ENCODE measurements at places on chromosomes 7 and 10. TPM values are rescaled to one million over a fixed set of nuclear protein-coding genes. Genes with fewer than 3 reads are reported as not detected.

The ABCC2 gene
- 3.0 TPM for total RNA-seq

- DNase-seq, result no peak
Measured at GRCh38 chr7:141167381-141167964, 93.6 kb downstream of the TMEM178B start.

DNA sequence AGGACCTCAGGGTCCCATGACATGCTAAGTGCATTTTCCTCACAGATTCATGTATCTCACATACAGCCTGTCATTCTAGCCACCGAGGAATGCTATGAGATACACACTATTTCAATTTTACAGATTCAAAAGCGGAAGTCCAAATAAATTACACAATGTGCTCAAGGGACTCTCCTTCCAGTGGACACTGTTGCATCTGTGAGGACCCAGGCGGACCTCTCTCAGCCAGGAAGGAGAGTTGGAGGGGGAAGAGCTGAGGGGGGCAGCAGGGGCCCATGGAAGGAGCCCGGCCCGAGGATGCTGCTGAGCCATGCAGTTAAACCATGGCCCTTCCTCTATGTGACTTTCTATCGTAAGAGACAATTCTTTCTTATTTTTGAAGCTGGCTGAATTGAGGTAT lies 93.6 kb downstream of the VOPP1 start:
- no peak for DNase-seq

DNA sequence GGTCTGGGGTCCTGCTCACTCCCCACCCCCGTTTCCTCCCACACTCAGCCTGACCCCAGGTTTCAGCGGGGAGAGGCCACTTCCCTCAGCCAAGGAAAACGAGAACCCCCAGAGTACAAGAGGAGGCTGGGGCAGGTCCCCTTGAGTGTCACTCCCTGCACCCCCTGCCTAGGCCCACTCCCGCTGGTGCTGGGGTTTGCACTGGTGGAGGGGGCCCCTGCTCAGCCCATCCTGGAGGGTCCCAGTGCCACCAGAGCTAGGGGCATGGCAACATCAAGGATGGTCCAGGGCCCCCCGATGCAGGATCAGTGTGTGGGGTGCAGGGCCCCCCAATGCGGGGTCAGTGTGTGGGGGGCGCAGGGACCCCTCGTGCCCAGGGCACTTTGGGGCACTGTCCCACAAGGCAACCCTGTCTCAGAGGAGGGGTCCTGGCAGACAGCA lies 70.5 kb upstream of the KCTD7 start:
- no peak for DNase-seq

The PRKAR2B gene
- total RNA-seq, result 0.42 TPM

The FAM25G gene
- total RNA-seq, result not detected

The SFTPA1 gene
- not detected for total RNA-seq

DNA sequence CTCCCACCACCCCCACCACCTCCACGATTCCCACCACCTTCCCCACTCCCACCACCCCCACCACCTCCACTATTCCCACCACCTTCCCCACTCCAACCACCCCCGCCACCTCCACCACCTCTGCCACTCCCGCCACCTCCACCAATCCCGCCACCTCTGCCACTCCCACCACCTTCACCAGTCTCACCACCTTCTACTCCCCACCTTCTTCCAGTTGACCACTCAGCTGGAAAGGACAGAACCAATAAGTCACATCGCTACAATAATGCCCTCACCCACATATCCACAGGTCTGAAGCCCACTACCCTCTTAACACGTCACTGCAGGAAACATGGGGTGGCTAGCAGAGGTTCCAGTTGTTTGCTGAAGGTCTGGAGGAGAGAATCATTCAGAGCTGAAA lies 93.5 kb upstream of the PAX2 start:
- DNase-seq, result no peak

DNA sequence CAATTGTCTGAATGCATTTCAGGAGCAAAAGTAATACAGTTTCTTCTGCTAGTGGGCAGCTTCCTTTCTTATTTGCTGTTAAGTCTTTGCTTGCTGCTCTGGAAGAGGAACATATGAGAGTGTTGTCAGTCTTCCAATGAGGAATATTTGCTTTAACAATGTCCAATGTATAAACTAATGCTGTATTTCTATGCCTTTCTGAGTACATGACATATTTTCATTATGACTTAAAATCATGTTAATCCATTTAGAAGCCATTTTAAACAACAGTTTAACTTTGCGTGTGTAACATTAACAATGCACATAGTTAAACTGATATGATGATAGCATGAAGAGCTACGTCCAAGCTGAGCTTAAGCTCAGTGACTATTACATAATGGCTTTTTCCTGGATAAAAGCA lies 933.4 kb upstream of the GHITM start:
- DNase-seq, result no peak

DNA sequence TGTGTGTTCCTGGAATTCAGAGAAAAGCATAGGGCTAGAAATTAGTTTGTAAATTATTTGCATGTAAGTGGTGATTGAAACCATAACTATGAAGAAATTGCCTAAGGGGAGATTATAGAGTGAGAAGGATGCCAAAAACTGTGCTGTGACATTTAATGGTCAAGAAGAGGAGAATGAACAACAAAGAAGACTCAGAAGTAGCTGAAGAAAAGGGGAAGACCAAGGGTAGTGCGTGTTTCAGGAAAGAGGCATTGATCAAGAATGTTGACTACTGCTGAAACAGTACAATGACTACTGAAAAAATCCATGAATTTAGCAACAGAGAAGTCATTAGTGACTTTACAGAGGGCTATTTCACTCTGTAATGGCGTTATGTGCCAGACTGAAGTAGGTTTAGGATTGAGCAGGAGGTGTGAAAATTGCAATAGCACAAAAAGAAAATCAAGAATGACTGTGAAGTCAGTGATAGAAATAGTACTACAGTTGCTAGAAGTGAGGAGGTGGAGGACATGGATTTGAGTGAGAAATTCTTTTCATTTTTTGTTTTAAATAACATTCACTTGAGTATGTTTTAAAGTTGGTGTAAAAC lies 28.9 kb upstream of the SAMD9L start:
- no peak for DNase-seq

DNA sequence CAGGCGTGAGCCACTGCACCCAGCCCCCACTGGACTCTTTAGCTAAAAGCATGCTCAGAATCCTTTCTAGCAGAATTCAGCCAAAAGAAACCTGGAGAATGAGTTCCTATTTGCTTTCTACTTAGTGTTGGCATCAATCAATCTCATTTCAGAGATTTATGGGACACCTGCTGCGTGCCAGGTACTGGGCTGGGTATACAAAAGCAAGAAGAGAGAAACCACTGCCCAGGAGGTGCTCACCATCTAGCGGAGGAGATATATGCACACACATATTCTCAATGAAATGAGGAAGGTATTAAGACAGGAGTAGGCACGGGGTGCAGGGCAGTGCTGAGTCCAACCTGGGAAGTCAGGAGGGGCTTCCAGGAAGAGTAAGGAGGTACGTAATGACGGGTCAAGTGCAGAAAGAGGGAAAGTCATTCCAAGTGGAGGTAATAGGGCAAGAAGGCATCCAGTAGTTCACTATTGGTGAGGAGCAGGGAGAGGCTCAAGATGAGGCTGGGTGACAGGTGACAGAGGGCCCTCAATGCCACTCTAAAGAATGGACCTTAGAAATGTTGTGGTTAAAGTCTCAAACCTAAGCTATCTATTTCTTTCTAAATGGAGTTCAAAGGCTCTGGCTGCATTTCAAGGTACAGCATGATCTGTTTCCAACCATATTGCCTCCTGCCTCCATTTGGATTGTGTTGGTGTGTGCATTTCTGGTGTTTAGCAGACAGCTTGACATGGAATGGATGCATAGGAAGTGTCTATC lies 22.1 kb downstream of the ABLIM1 start:
- no peak for DNase-seq

- no peak for DNase-seq
Measured at GRCh38 chr7:23960361-23960760, 250.3 kb downstream of the STK31 start.

The IKZF1 gene
- total RNA-seq, result 297 TPM

GRCh38 chr10:132239126-132240031 lies 52.6 kb downstream of the DPYSL4 start:
- no peak for DNase-seq

The TET1 gene
- total RNA-seq, result 1.5 TPM

GRCh38 chr7:41399171-41399570 lies 303.7 kb downstream of the INHBA start:
- DNase-seq, result no peak

The SPAM1 gene
- not detected for total RNA-seq

- DNase-seq, result no peak
Measured at GRCh38 chr7:103080923-103081322, 6.0 kb downstream of the ARMC10 start.

- DNase-seq, result no peak
Measured at GRCh38 chr10:118238573-118239235, 103.4 kb downstream of the FAM204A start.

DNA sequence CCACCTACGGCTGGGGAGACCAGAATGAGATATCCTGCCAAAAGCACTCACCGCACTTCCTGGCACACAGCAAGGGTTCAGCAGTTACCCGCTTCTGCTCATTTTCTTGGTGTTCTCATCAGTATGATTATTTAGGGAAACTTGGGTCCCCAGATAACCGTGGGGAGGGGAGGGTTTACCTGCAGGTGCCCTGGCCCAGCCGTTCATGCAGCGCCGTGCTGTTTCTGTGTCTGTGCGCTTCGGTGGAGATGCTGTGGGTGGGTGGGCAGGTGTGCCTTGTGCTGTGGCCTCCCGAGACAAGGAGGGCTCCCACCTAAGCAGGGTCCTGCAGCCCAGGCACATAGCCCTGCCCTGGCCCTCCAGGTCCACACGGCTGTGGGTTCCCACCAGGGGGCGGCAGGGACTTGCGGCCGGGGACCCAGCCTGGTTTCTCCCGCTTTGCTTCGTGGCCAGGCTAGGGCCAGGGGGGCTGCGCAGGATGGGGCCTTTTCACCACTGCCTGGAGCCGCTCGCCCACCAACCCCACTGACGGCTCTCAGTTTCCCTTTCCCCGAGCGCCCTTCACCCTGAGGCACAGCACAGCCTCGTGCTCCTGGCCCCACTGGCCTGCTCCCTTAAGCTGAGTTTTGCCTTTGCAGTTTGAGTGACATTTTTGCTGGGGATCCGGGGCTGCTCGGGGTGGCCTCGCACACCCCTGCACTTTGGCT lies 78.5 kb downstream of the LHPP start:
- peak; percentile 82 for DNase-seq

The STX1A gene
- total RNA-seq, result 15.5 TPM

The PNLIPRP3 gene
- not detected for total RNA-seq

DNA sequence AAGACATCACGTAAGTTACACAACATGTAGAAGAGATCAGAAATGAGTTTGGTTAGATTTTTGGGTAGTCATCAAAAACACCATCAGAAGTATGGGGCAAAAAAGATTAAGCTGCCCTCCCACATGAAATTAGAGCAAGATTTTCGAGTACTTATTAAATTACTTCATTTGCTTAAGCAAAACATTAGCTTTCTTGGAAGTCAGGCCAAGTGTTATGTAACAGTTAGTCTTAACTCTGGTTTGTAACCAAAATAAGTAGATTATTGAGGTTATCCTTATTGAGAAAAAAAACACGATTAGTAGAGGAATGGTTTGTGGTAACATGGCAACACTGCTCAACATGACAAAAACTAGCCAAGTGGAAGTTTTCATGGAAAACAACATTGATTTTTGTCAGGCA lies 37.9 kb downstream of the HBP1 start:
- DNase-seq, result no peak

DNA sequence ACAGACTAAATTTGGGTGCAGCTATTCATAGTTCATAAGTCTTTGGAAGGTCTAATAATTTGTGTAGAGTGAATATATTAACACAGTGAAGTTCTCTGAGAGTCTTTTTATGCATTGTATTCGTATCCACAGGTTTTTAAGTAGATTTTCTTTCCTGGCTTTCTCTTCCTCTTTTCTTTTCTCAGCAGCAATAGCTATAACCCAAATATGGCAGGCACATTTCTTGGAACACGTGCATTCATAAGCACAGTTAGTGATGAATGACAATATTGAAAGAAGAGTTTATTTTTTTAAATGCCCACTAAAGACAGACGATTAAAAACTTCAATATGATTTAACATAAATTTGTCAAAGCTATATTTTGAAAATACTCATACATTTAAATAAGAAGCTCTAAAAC lies 220.5 kb upstream of the MBL2 start:
- DNase-seq, result no peak

DNA sequence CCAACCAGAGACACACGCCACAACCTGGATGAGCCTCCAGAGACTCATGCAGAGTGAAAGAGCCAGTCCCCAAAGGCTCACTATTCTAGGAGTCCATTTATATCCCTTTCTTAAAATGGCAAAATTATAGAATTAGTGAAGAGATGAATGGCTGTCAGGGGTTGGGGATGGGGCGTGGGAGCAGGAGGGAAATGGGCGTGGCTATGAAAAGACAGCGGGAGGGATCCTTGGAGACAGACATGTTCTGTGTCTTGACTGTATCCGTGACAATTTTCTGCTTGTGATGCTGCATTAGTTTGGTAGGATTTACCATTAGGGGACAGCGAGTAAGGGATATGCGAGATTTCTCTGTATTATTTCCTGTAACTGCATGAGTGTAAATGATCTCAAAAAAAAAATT lies 33.0 kb downstream of the FAM53B start:
- DNase-seq, result no peak

The ARHGEF35 gene
- 2.0 TPM for total RNA-seq

The SLC13A1 gene
- not detected for total RNA-seq

DNA sequence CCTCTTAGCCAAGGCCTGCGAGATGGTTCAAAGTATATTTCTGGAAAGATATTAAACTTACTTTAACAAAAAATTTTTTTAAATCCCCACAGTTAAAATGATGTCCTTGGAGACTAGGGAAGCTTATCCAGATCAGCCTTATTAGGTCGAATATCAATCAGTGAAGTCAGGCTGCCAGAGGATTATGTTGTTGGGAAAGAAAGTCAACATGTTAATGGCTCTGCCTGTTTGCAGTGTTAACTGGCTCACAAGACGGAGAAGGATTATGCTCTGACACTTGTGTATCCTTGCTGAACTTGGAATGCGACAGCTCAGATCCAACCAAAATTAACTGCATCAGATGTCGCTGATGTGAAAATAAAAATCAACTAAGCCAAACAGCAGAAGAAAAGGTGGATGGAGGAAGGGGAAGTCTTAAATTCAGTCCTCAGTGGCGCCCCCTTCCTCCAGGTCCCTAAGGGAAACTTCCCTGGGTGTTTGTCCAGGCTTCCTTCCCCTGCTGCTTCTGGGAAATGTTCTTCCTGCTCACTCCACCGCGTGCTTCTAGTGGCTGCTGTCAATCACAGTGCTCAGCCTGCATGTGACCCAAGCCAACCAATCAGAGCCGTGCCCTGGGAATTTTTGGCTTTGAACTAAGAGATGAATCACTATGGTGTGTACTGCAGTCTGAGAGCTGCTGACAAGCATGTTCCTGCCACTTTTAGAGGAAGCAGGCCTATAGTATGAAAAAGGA lies 690.4 kb upstream of the NRP1 start:
- no peak for DNase-seq

DNA sequence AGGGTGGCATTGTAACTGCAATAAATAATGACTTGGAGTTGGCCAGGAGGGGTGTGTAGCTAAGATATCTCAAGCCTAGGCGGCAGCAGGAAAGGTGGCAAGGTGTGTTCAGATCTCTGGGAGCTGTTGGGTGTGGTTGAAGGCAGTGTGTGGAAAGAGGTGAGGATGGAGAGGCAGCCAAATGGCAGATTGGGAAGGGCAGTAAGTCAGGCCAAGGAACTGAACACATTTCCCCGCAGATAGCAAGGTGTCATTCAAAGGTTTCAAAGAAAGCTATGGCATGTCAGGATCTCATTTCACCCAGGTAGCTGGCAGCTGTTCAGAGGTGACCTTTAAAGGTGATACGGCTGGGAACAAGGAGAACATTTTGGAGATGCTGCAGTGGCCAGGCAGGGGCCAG lies 586.0 kb upstream of the MGMT start:
- no peak for DNase-seq

The TIMM23 gene
- 32.2 TPM for total RNA-seq

Data from CD4-positive, alpha-beta T cell (primary cell).